ENCODE measurements at places on chromosomes 6 and 20.

GRCh38 chr6:39769012-39769411, 23.2 kb upstream of the DAAM2 start:
- DNase-seq: no peak

DNA sequence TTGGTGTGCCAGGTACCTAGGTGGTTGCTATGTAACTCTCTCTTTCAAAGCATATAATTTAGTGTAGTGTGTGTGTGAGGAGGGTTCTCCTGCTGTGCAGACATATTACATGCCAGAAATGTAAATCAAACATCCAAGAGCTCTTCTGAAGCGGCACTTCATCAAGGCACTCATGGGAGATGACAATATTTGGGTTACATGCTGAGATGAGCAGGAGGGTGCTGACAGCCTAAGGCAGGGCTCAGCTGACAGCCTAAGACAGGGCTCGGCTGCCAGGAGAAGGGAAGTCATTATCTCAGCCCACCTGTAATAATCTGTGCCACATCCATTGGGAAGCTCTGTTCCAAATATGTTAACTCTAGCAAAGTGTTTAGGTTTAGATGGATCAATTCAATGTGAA, 39.1 kb downstream of the ADGRF5 start:
- no peak for DNase-seq

- DNase-seq: no peak
Observed at GRCh38 chr6:15901141-15902115, 227.5 kb upstream of the MYLIP start.

DNA sequence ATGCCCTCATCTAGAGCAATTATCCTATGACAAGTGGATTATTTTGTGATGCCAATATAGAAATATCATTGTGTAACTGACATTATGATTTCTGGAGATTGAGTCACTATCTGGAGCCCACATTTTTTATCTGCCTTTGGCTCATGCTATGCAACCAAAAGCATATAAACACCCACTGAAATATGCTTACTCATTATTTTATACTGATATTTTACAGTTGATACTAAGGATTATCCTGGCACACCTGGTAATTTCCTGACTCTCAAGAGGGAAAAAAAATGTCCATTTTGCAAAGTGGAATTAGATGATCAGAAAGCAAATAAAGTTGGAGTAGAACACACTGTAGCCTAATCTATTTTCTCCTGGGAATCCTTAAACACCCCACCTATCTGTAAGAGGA, 154.5 kb downstream of the PKHD1 start:
- DNase-seq: no peak

DNA sequence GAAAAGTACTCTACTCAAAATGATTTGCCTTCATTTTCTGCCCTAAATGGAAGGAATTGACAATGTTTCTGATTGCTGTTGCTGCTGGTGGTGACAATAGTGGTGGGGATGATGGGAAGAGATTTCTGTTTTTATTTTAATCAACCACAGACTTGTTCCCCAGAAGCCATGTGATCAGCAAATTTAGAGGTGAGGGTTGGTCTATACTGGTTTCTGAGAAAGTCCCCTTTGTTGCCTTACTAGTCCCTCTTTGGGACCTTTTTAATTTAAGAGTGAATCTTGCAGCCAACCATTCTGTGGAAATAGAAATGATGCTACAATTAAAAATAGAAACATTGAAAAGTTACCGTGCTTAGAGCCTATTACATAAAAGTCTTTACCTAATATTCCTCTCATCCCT, 43.2 kb downstream of the AIG1 start:
- DNase-seq: no peak

- DNase-seq: no peak
Observed at GRCh38 chr6:154399097-154399496, 42.5 kb upstream of the IPCEF1 start.

GRCh38 chr20:39253051-39253755, 291.1 kb downstream of the DHX35 start:
- no peak for DNase-seq

DNA sequence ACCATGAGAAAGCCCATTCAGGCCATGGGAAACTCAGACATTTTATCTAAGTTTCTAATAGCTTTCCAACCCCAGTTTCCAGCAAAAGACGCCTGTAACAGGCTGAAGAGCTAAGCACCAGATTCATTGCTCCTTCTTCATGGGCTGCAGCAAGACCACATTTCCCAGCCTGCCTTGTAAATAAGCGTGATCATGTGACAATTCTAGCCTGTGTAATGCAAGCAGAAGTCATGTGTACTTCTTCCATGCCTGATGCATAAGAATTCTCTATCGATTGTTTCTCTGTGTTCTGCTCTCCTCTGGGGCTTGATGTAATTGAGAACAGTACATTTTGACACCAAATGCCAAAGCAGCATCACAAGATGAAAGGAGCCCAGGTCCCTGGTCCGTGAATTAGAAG, 6.8 kb downstream of the PCSK2 start:
- no peak for DNase-seq

DNA sequence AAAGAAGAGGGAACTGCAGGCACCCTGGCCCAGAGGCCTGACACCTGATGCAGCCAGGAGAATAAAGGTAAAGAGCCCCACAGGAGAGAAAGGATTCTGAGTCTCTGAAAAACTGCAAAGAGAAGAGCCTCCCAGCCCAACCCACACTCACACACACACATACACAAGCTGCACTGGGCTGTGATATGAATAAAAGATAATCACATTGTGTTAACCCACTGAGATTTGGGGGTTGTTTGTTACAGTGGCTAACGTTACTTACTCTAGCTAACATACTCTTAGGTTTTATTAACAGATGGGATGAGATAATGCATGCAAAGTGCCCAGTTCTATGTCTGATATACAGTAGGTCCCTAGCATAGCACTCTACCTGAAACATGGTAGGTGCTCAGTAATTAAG, 554.4 kb downstream of the CD83 start:
- DNase-seq: no peak

DNA sequence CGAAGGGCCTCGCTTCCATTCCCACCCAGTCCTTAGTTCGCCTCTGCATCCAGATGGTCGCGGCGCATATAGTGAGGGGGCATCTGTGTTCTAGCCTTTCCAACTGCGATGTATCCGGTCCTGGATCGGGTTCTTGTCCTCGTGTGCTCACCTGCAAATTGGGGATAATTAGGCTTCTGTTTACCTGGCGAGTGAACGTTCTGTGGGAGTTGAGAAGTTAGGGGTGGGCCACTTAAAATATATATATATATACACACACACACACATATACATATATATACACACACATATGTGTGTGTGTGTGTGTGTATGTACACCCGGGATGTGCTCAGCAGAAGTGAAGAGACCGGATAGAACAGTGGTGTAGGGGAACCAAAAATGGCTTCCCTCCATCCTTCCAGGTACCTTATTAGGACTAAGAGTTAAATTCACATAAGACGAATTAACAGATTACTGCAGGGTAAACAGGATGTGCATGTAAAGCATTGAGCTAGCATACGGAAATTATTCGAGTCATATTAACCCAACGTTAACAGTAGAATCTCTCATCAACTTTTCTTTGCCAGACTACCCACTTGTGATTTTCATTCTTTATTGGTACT, 537 bp downstream of the CSTF1 start:
- no peak for DNase-seq

DNA sequence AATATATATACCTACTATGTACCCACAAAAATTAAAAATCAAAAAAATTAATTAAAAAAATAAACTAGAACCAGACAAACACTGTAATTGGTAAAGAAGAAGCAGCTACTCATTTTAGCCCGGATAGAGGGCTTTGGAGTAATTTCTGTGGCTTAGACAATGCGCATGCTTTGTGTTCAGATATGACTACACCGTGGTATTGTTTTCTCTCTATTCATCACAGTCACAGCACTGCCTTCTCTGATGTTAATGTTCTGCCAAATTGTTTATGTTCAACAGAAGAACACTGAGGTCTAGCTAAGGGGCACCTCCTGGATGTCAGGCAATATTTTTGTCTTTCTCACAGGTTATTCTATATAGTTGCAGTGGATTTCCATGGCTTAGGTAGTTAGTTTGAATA, 77.5 kb upstream of the GJE1 start:
- no peak for DNase-seq

- DNase-seq: no peak
Observed at GRCh38 chr6:46104209-46104608, 25.6 kb upstream of the ENPP4 start.

DNA sequence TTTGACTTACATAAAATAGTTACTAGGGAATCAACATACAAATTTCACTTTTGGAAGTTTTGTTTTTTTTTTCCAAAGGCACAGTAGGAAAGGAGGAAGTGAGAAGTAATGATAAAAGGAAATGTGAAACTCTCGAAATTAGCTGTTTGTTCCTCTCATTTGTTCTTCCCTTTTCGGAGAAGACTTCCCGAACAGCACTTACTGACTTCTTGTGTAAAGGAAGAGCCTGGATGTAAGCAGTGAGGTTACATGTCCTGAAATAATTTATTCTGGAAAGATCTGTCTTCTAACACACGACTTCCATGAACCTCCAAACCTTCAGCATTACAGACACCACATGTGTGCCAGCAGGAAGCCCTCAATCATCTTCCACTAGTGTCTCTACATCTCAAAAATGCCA, 59.1 kb downstream of the KIF16B start:
- DNase-seq: no peak

GRCh38 chr20:31838646-31839292, 6.6 kb downstream of the FOXS1 start:
- no peak for DNase-seq

- DNase-seq: no peak
Observed at GRCh38 chr6:144415835-144416237, 130.7 kb downstream of the UTRN start.

DNA sequence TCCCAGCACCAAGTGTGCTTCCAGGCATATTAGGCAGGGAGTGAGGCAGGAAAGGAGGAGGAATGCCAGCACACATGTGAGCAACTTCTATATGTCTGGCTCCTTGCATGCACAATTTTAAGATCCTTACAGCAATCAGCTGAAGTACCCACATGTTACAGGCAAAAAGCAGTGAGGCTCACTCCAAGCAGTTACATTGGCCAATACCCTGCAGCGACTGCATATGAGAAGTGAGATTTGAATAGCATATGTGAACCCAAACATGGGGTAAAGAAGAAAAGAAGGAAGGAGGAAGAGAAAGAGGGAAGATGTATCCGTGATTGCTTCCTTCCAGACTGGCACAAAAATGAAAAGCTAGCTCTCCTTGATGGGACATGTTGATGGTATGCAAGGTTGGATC, 193.6 kb downstream of the PTPRT start:
- no peak for DNase-seq

GRCh38 chr6:3915076-3915791, 66.1 kb downstream of the FAM50B start:
- DNase-seq: no peak

GRCh38 chr6:135993361-135993760, 141.9 kb downstream of the PDE7B start:
- DNase-seq: no peak

- no peak for DNase-seq
Observed at GRCh38 chr6:3247255-3248146, 11.2 kb upstream of the PSMG4 start.
